ENCODE measurements at places on chromosomes 1 and 21.

DNA sequence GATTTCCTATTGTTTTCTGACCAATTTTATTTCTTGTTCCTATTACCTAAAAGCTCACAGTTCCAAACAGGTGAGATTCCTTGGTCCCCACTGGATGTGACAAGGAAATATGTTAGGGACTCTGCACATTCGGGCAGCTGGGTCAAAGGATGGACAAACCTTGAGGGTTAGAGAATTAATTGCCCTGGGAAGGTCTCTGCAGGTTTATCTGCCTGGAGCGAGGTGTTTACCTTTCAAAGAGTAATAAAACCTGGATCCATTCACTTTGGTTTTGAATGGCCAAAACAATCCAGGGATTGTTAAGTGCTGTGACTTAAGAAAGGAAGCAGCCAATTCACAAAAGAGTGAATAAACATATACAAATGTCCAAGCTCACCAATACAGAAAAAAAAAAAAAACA, 33.6 kb upstream of the RAB4A start:
- DNase-seq, result no peak

- DNase-seq, result no peak
These were observed 54.4 kb upstream of the C1orf174 start for GRCh38 chr1:3954170-3955169.

DNA sequence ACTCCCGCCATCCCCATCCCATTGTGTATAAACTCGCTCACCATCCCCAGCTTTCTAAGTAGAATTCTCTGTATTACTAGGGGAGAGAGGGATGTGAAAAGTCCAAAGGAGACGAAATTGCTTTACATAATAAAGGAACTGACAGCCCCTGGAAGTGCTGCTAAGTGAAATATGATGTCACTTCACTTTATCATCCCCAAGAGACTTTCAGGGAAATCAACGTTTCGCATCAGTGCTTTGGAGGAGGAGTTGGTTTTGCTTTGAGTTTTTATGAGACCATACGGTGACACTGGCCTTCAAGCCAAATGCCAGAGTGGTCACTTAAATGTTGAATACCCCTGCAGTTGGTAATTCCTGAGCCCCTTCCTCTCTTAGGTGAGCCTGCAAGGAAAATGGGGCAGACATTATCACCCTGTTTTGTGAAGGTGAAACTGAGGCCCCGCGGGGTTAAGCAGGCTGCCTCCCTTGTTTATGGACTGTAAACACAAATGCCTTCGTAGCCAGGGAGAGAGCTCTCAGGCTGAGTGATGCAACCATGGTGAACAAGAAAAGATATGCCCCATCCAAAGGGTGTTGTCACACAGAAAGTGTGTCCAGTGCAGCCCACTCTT, 58.4 kb upstream of the KAZN start:
- no peak for DNase-seq

DNA sequence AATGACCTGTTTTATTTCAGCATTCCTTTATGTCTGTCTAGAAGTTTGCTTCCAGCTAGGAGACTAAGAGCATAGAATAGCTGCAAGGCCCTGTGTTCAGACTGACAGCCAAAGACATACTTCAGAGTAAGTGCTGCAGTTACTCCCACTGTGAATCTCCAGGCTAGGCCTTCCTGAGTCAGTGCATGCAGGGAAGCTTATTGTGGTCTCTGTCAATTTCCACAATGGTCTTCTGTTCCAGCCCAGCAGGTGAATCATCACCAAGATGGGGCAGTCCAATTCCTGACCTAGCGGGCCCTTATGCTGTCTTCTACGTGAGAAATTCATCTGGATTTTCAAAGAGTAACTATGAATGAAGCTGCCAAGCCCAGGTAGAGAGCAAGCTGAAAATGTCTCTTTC, 146.3 kb upstream of the C8B start:
- DNase-seq, result no peak

GRCh38 chr1:233654658-233655280, 40.9 kb downstream of the KCNK1 start:
- DNase-seq, result no peak

- no peak for DNase-seq
These were observed 25.7 kb downstream of the DMRTB1 start for GRCh38 chr1:53484705-53485477.

DNA sequence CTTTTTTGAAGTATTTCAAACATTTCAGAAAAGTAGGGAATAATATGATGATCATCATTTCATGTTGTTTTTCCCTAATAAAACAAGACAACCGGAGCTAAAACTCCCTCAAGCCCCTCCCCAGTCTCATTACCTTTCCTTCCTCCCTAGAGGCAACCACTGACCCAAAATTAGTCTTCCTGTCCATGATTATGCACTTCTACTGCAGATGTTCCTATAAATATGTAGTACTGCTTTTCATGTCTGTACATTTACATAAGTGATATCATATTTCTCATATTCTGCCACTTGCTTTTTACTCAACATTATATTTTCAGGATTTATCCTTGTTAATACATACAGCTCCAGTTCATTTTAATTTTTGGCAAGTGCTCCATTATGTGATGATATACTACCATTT, 58.7 kb upstream of the GOLT1A start:
- no peak for DNase-seq

DNA sequence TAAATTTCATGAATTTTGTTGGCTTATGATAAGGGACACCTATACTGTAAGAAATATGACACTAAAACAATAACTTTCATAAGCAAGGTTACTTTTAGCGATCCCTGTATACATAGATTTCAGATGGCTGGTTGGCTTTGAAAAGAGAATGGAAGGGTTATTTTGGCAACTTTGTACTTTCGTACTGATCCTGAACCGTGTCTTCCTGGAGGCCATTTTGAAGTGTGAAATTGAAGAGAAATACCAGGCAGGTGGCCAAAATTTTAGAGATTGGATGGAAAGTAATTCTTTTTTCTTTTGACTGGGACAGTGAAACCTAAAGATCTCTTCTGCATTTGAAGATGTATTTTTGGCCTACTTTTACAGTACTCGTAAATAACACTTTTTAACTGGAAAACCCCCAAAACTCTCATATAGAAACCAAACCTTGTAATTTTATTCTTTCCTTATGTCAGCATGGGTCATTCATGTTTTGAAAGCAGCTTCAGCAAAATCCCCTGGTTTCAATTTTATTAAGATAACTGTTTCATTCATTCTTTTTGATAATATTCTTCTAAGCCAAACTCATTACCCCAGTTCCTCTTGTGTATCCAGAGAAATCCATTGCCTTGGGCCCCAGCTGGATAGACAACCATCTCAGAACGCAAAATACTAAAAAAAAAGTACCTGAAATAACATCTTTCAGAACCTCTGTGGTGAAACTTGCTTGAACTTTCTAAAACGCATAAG, 38.4 kb upstream of the ZNF281 start:
- DNase-seq, result no peak

DNA sequence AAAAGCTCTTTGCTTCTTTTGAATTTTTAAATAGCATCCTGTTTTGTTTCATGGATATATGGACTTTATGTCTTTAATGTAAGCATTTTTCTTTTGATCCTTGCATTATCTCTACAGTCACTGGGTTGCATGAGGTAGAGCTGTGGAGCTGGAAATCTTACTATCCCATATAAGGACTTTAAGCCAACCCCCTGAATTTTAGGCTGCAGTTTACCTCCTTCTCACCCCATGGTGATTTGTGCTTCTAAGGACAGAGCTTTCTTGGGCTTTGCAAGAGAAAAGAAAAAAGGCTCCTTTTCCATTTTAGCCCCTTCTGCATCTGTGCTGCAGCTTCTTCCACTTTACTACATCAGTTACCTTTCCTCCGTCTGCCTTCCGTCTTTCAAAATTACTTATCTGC, 373.8 kb downstream of the HHAT start:
- no peak for DNase-seq

DNA sequence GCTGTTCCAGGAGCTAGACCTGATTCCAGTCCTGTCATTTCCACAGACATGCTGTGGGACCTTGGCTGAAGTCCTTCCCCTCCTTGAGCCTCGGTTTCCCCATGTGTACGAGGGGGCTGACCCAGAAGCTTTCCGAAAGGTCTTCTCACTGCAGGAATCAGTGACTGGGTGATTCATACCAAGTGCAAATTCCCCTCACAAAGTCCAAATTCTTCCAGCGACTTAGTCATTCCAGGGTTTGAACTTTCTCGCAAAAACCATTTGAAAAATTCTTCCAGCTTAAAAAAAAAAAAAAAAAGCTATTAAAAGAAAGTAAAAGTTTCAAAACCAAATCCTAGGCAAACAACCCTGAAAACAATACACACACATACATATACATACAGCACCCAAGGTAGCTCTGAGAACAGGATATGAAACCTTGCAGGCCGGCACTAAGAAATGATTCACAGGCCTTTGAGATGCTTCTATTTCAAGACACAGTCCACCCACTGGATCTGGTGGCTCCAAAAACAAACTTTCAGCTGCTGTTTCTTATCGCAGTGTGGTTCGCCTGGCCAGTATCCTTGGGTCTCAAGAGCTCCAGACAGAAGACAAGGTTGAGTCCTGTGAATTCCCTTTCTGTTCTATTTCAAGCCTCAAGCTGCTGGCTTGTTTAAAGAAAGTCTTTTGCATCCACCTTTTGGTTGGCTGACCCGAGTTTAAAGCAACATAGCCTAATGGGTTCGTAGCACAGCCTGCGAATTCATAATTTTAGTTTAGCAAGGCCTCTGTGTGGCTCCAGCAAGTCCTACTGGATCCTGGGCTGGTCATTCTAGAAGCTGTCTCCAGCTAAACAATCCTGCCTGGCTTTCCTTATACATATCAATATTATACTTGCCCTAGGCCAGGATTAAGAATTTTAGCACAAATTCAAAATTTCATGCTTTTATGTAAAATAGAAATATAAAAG, 18.0 kb upstream of the ID3 start:
- DNase-seq, result no peak

GRCh38 chr1:10242811-10243210, 32.4 kb downstream of the KIF1B start:
- DNase-seq, result no peak

DNA sequence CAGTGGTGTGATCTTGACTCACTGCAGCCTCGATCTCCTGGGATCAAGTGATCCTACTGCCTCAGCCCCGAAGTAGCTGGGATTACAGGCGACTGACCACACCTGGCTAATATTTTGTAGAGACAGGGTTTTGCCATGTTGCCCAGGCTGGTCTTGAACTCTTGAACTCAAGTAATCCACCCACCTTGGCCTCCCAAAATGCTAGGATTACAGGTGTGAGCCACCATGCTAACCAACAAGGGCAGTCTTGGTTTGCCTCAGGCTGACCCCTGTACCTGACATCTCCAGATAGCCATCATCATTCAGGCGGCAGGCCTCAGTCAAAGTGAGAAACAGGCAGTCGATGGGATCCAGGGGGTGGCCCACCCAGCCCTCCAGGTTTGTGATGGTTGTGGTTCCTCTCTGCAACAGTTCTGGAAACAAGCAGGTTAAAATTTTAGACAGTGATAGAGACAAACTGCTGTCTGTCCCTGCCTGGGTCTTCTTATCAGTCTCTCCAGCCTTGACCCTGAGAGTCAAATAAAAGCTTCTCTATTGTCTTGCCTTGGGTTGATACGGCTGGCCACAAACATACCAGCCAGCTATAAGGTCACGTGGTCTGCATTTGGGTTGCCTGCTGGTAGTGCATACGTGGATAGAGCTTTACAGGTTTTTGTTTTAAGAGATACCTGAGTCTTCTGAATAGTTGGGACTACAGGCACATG, 26.8 kb downstream of the UROD start:
- no peak for DNase-seq

DNA sequence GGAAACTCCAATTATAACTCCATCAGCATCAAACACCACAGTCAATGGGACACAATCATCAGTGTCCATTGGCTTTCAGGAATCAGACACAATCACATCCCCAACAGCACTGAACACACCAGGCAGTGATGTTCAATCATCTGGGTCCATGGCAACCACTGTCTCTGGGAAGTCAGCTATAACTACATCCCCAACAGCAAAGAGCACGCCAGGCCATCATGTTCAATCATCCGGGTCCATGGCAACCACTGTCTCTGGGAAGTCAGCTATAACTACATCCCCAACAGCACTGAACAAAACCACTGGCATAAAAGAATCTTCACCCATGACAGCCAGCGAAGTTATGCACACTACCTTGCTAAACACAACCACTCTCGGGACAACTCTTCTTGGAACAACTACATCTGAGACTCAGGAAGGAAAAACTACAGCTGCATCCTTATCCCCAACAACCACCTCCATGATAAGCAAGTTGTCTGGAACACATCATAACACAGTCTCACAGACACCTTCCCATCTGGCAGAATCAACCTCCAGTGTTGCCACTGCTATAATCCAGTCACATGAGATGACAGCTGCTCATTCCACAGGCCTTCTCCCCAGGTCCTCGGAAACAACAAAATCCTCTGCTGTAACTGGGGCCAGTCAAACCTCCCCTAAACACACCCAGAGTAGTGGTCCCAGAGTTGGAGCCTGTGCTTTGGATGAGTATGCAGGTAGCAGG, 19.9 kb downstream of the CATSPER4 start:
- no peak for DNase-seq

GRCh38 chr1:161297415-161297814, 12.4 kb downstream of the MPZ start:
- no peak for DNase-seq

Measured in NCI-H2081 treated with DMSO at 0.1 percent for 48 hours (cell line).